ENCODE measurements at places on chromosomes 5 and 9.

- no peak for DNase-seq
- H3K4me1 ChIP-seq, result peaks cover 22% of the 10 kb centered on the region
- no peak overlapping the region for H3K4me3 ChIP-seq
- H3K27me3 ChIP-seq, result no peaks in the 10 kb centered on the region
- peaks cover 28% of the 10 kb centered on the region for H3K36me3 ChIP-seq
Observed at GRCh38 chr9:113361304-113362018, 12.1 kb downstream of the BSPRY start.

DNA sequence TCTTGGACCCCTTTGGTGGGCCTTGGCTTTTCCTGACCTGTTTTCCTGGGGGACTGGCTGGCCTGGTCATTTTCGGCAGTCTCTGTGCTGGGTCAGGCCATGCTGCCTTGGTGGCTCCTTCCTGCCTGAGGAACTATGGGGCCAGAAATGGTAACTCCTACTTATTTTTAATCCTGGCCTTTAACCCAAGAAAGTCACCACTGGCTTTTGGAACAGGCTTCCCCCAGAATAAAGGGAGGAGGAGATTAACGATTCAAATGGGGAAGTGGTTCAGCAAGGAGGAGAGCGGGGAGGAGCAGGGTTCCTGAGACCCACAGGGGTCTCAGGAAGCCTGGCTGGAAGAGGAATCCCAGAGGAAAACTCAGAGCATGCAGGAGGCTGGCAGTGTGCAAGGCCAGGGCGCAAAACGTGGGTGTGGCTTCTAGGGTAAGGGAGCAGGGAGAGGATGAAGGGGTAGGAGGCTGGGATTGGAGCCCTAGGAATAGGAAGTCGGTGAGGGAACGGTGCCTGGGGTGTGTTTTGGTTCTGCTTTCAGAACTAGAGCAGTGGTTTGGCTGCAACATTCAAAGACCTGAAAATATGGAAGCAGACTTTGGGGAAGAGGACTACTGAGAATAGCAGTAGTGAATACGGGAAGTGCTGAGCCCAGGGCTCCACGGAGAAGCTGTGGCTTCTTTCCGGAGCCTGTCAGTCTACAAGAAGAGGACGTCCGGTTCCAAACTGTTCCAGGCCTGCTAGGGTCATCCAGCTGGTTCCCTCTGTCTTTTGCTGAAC, 271.1 kb upstream of the KLF4 start:
- H3K4me1 ChIP-seq, result no peaks in the 10 kb centered on the region
- peaks cover 2% of the 10 kb centered on the region for H3K27me3 ChIP-seq
- DNase-seq, result no peak
- no peak overlapping the region for H3K27ac ChIP-seq
- H3K4me3 ChIP-seq, result no peak overlapping the region

- no peaks in the 10 kb centered on the region for H3K4me1 ChIP-seq
- H3K4me3 ChIP-seq, result no peak overlapping the region
- H3K27ac ChIP-seq, result no peak overlapping the region
- H3K36me3 ChIP-seq, result no peaks in the 10 kb centered on the region
- peaks cover 3% of the 10 kb centered on the region for H3K27me3 ChIP-seq
- no peak for DNase-seq
Observed at GRCh38 chr5:135013947-135014570, 20.0 kb downstream of the PITX1 start.

DNA sequence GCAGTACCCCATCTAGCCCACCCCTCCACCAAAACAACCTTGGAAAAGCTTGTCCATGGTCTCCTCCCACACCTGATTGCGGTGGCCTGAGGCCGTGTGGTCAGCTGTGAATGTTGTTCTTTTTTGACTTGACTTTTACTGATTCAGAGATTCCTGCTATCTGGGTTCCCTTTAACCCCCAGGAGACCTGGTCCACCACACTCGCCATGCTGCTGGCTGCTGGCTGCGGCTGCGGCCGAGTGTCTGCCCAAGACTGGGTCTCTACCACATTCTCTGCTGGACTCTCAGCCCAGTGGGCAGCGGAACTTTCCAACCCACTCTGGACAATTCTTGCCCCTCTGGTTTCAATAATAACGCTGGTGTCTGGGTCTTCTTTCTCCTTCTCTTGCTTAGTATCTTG, 28.4 kb downstream of the FGF1 start:
- H3K4me3 ChIP-seq, result no peak overlapping the region
- no peaks in the 10 kb centered on the region for H3K4me1 ChIP-seq
- H3K27me3 ChIP-seq, result peaks cover 17% of the 10 kb centered on the region
- no peak for DNase-seq

DNA sequence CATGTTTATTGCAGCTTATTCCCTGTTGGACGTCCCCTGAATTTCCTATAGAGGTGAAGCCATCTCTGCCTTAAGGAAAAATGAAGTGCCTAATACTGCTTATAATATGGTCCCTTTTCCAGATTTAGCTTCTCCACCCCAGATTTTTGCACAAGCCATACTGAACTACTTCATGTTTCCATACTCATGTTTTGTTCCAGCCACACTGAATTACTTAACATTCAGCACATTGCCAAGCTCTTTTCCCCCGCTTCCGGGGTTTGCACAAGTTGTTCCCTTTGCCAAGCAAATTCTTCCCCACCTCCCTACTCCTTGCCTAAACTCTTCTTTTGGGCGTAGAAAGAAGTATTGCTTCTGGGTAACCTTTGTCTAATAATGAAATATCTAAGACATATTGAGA, 1.7 kb upstream of the CNTRL start:
- H3K36me3 ChIP-seq, result peaks cover 7% of the 10 kb centered on the region
- peak overlapping the region; percentile 100 for H3K4me3 ChIP-seq
- no peak for DNase-seq

DNA sequence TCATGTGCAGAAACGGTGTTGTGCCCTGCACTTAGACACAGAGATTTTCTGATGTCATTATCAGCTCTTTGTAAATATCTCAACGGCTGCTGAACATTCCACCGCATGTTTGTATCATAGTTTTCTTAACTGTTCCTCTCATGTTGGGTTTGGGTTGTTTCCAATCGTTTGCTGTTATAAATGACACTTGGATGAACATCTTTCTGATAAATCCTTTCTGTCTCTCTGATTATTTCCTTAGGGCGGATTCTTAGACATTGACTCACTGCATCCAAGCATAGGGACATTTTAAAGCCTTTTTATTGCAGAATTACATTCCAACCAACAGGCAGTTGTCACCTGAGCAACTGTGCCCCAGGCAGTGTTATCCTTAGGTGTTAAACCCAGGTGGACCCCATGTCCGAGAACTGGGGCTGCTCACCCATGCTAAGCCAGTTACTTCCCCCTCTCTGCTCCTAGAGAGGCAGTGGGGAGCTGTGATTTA, 28.5 kb downstream of the COL5A1 start:
- H3K36me3 ChIP-seq, result no peaks in the 10 kb centered on the region
- no peak overlapping the region for H3K27ac ChIP-seq
- H3K4me1 ChIP-seq, result no peaks in the 10 kb centered on the region
- no peak for DNase-seq
- no peak overlapping the region for H3K4me3 ChIP-seq

DNA sequence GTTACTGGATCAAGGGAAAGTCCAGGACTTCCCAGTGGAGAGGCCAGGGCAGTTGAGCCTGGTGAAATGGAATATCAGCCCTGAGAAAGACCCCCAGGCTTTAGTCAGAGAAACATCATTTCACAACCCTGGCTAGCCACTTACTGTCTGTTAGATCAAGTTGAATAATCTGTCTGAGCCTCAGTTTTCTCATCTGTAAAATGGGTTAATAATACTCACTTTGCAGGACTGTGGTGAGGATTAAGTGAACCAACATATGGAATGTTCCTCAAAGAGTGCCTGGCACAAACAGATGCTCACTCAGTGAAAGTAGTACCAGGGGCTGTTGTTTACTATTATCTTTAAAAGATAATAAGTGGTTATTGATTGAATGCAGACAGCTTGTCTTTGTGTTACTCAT, 110.5 kb downstream of the SV2C start:
- no peak for DNase-seq
- peaks cover 17% of the 10 kb centered on the region for H3K27me3 ChIP-seq
- no peak overlapping the region for H3K27ac ChIP-seq
- no peaks in the 10 kb centered on the region for H3K4me1 ChIP-seq

GRCh38 chr9:35481347-35481975, 8.4 kb upstream of the RUSC2 start:
- H3K27me3 ChIP-seq, result peaks cover 7% of the 10 kb centered on the region
- H3K36me3 ChIP-seq, result no peaks in the 10 kb centered on the region
- H3K4me1 ChIP-seq, result no peaks in the 10 kb centered on the region
- no peak overlapping the region for H3K27ac ChIP-seq
- H3K4me3 ChIP-seq, result no peak overlapping the region

DNA sequence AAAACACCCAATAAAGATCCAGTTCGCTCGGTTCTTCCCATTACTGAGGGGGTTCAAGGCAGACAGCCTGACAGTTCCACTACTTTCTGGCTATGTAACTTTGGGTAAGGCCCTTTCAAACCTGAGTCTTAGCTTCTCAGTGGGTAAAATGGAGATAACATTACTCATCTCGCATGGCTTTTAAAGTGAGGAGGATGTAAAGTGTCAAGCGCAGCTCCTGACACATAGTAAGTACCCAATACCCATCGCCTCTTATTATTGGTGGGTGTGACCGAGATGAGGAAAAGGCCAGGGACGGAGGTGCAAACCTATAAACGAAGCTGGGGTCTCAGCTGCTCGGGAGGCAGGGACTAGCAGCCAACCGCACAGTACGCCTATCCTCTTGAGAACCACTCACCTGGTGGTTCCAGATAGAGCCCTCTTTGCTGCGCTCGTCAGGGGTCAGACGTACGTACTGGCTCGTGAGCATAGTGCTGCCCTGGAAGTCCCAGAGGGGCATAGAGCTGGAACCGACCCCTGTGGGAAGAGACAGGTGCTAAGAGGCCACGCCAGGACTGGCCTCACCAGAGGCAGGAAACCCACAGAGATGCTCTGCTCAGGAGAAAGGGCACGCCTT, 584 bp downstream of the LMAN2 start:
- peak overlapping the region; percentile 98 for H3K4me3 ChIP-seq
- no peak for DNase-seq
- H3K27ac ChIP-seq, result peak overlapping the region; percentile 100
- H3K4me1 ChIP-seq, result peaks cover 46% of the 10 kb centered on the region

- H3K27me3 ChIP-seq, result no peaks in the 10 kb centered on the region
- H3K4me1 ChIP-seq, result peaks cover 54% of the 10 kb centered on the region
- H3K36me3 ChIP-seq, result peaks cover 56% of the 10 kb centered on the region
Observed at GRCh38 chr9:93089024-93089423, 7.0 kb upstream of the CARD19 start.

DNA sequence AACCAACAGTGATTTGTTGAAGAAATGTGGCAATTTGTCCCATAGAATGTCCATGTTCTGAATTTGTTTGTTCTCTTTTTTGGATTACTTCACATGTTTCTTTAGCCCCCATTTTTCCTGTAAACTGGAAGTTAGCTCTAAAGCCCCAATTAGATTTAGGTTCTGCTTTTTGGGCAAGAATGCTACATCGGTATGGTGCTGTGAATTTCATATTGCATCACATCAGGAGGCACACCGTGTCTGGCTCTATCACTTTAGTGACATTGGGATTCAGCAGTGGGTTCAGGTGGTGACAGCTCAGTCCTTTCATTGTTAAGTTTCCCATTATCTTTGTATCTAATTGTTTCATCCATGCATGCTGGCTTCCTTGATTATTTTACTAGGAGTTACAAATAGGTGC, 27.9 kb downstream of the ADGRV1 start:
- H3K4me3 ChIP-seq, result no peak overlapping the region
- no peaks in the 10 kb centered on the region for H3K4me1 ChIP-seq
- H3K36me3 ChIP-seq, result no peaks in the 10 kb centered on the region
- no peak overlapping the region for H3K27ac ChIP-seq
- no peaks in the 10 kb centered on the region for H3K27me3 ChIP-seq

DNA sequence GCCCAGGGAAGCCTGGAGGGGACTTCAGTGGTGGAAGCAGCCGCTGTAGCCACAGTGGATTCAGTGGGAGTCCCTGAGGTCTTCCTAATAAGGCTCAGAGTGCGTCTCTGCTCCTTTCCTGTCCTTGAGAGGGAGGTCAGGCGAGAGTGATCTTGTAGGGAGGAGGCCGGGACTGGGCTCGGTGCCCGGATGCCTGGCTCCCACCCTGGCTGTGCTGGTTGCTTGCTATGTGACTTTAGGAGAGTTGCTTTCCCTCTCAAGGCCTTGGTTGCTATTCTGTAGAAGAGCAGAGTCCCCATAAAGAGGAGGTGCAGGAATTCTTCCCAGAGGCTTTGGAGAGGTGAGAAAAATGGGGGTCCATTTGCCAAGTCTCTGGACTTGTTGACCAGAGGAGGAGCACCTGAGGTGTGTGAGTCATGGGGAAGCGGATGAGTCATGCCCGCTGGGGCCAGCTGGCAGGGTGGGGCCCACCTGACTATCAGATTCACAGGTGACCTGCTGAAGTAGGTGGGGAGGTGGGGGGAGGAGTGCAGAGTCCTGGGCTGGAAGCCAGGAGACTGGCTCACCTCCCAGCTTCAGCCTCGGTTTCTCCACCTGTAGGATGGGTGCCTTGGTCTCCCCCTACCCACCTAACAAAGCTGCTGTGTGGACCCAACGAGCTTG, 13.8 kb downstream of the GSN start:
- peaks cover 14% of the 10 kb centered on the region for H3K4me1 ChIP-seq
- H3K4me3 ChIP-seq, result no peak overlapping the region
- no peaks in the 10 kb centered on the region for H3K27me3 ChIP-seq
- H3K27ac ChIP-seq, result no peak overlapping the region

- no peak overlapping the region for H3K4me3 ChIP-seq
- DNase-seq, result no peak
- no peaks in the 10 kb centered on the region for H3K27me3 ChIP-seq
- peaks cover 16% of the 10 kb centered on the region for H3K4me1 ChIP-seq
- H3K36me3 ChIP-seq, result no peaks in the 10 kb centered on the region
Observed at GRCh38 chr5:5416733-5417132, 5.7 kb upstream of the ICE1 start.

DNA sequence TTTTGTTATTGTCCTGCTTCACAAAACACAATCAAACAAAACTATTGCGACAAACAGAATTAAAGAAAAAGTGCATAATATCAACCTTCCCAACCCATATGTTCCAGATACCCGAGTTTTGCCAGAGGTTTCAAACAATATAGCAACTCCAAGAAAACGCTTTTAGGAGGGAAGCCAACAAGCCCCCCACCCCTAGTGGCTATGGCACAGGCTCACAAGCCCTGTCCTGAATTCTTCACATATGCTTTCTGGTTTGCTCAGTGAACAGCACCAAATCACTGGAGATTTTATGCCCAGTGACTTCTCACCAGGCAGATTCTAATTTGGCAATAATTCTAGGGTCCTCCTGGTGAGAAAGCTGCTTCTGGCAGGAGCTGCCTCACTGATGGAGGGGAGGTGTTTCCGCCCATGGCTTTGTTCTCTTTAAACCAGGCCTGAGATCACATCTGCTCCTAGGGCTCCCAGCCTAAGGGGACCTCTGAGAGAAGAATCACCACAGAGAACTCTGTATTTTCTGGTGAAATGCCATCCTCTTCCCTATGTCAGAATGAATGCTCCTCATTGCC, 1982.4 kb downstream of the EFNA5 start:
- no peaks in the 10 kb centered on the region for H3K36me3 ChIP-seq
- H3K4me3 ChIP-seq, result no peak overlapping the region
- no peak overlapping the region for H3K27ac ChIP-seq
- no peak for DNase-seq

GRCh38 chr9:97307091-97307490, 368 bp upstream of the CCDC180 start:
- H3K27ac ChIP-seq, result no peak overlapping the region
- H3K27me3 ChIP-seq, result peaks cover 1% of the 10 kb centered on the region

- no peak for DNase-seq
- H3K27ac ChIP-seq, result no peak overlapping the region
- H3K27me3 ChIP-seq, result peaks cover 2% of the 10 kb centered on the region
- H3K4me3 ChIP-seq, result no peak overlapping the region
- H3K4me1 ChIP-seq, result no peaks in the 10 kb centered on the region
Observed at GRCh38 chr5:122420537-122421236, 108.7 kb downstream of the SNCAIP start.

GRCh38 chr9:94903961-94904421, 177.5 kb downstream of the AOPEP start:
- H3K27ac ChIP-seq, result no peak overlapping the region
- no peak for DNase-seq

GRCh38 chr5:107826311-107827000, 155.7 kb upstream of the EFNA5 start:
- no peaks in the 10 kb centered on the region for H3K4me1 ChIP-seq
- H3K4me3 ChIP-seq, result no peak overlapping the region
- peaks cover 10% of the 10 kb centered on the region for H3K27me3 ChIP-seq
- H3K36me3 ChIP-seq, result no peaks in the 10 kb centered on the region
